ENCODE measurements at places on chromosomes 2 and 18. TPM values are rescaled to one million over a fixed set of nuclear protein-coding genes. Genes with fewer than 3 reads are reported as not detected.

- no peaks in the 10 kb centered on the region for H3K4me1 ChIP-seq
- no peak for DNase-seq
Measured at GRCh38 chr2:100250645-100251044, 71.7 kb downstream of the LONRF2 start.

GRCh38 chr2:10891848-10892247 lies 19.9 kb upstream of the KCNF1 start:
- no peak for DNase-seq
- no peak overlapping the region for H3K4me3 ChIP-seq
- H3K27me3 ChIP-seq: peaks cover 33% of the 10 kb centered on the region
- H3K4me1 ChIP-seq: no peaks in the 10 kb centered on the region

- no peak overlapping the region for H3K27ac ChIP-seq
- peaks cover 39% of the 10 kb centered on the region for H3K27me3 ChIP-seq
- H3K4me3 ChIP-seq: no peak overlapping the region
- no peak for DNase-seq
- no peaks in the 10 kb centered on the region for H3K36me3 ChIP-seq
Measured at GRCh38 chr2:201813996-201814760, 7.8 kb downstream of the CDK15 start.

DNA sequence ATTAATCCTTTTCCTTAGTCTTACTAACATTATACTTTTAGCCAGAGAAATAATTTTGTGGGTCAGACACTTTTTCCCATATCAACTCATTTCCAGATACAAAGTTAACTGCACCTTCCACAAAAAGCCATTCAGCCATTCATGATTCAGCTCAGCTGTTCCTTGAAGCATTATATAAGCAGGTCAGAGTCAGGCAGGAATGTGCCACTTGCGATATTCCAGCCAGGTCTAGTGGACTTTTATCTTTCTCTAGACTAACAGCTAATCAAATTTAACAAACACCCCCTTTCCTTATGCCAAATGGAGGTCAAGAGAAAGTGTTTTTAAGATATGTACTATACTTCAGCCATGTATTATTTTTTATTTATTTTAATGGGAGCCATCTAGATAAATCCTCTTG lies 75.6 kb upstream of the EPB41L3 start:
- no peak for DNase-seq
- H3K36me3 ChIP-seq: no peaks in the 10 kb centered on the region
- H3K27me3 ChIP-seq: peaks cover 11% of the 10 kb centered on the region
- no peak overlapping the region for H3K4me3 ChIP-seq

DNA sequence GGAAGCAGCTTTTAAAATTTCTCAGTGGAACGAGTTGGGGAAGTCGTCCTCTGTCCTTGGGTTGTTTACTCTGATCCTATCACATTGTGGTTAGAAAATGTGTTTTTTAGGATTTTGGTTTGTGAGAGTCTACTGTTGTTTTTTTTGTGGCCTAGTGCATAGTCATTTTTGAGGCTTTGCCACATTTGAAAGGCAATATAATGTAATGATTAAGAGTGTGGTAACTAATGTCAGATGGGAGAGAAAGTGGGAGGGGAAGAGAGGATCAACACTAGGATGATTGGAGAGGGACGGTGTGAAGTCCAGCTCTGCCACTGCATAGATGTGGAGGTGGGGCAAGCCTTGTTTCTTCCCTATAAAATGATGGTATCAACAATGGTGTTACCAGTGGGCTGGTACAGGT lies 8.5 kb downstream of the SP140L start:
- peak overlapping the region; percentile 65 for H3K27ac ChIP-seq
- peak overlapping the region; percentile 65 for H3K4me3 ChIP-seq
- H3K27me3 ChIP-seq: no peaks in the 10 kb centered on the region
- H3K36me3 ChIP-seq: peaks cover 42% of the 10 kb centered on the region
- DNase-seq: no peak

- no peaks in the 10 kb centered on the region for H3K36me3 ChIP-seq
- H3K4me3 ChIP-seq: no peak overlapping the region
- no peak for DNase-seq
- no peaks in the 10 kb centered on the region for H3K4me1 ChIP-seq
- H3K27me3 ChIP-seq: no peaks in the 10 kb centered on the region
Measured at GRCh38 chr2:194105358-194105757, 1551.7 kb upstream of the SLC39A10 start.

DNA sequence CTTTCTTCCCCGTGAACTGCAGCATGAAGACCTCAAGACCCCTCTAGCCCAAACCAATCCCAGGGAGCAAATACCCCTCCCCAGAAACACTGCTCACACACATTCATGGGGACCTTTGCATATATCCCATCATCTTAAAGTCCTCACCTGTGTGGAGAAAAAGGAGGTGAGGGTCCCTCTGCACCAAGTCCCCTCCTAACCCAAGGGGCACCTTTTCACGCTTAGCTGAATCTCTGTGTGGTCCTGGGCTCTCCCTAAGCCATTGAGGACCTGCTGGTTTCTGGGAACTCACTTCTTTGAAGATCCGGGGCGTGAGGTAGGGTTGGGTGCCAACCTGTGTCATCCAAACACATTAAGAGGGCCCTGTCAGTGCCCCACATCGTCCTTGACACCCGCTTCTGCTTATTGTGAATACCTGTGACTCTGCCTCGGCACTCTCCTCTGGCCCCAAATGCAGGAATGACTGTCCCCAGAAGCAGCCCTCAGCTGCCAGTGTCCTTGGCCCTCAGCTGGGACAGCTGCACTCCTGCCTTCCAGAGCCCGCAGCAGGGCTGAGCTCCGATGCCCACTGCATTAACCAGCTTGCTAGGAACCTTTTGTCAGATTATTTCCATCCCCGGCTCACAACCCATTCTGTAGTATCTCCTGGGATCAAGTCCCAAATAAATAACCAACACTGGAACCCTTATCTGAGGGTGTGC lies 41.3 kb upstream of the ITM2C start:
- no peak overlapping the region for H3K4me3 ChIP-seq
- peaks cover 23% of the 10 kb centered on the region for H3K27me3 ChIP-seq
- no peak for DNase-seq
- H3K4me1 ChIP-seq: peaks cover 11% of the 10 kb centered on the region
- H3K36me3 ChIP-seq: peaks cover 7% of the 10 kb centered on the region
- H3K27ac ChIP-seq: peak overlapping the region; percentile 60

GRCh38 chr2:71499691-71500090 lies 46.3 kb downstream of the DYSF start:
- no peaks in the 10 kb centered on the region for H3K27me3 ChIP-seq
- no peaks in the 10 kb centered on the region for H3K36me3 ChIP-seq
- no peak overlapping the region for H3K27ac ChIP-seq
- peaks cover 2% of the 10 kb centered on the region for H3K4me1 ChIP-seq

- H3K27me3 ChIP-seq: peaks cover 7% of the 10 kb centered on the region
- H3K4me3 ChIP-seq: no peak overlapping the region
- H3K36me3 ChIP-seq: no peaks in the 10 kb centered on the region
- peak overlapping the region; percentile 48 for H3K27ac ChIP-seq
- peak; percentile 64 for DNase-seq
- H3K4me1 ChIP-seq: peaks cover 60% of the 10 kb centered on the region
Measured at GRCh38 chr2:207503234-207503633, 26.5 kb upstream of the CREB1 start.

GRCh38 chr18:36176711-36177110 lies 10.6 kb upstream of the MOCOS start:
- peaks cover 7% of the 10 kb centered on the region for H3K4me1 ChIP-seq
- H3K36me3 ChIP-seq: peaks cover 10% of the 10 kb centered on the region
- no peak for DNase-seq
- H3K4me3 ChIP-seq: no peak overlapping the region
- H3K27ac ChIP-seq: no peak overlapping the region
- no peaks in the 10 kb centered on the region for H3K27me3 ChIP-seq

- H3K27me3 ChIP-seq: no peaks in the 10 kb centered on the region
- H3K4me3 ChIP-seq: no peak overlapping the region
- H3K27ac ChIP-seq: no peak overlapping the region
- DNase-seq: no peak
Measured at GRCh38 chr2:56155188-56155587, 28.6 kb upstream of the CCDC85A start.

DNA sequence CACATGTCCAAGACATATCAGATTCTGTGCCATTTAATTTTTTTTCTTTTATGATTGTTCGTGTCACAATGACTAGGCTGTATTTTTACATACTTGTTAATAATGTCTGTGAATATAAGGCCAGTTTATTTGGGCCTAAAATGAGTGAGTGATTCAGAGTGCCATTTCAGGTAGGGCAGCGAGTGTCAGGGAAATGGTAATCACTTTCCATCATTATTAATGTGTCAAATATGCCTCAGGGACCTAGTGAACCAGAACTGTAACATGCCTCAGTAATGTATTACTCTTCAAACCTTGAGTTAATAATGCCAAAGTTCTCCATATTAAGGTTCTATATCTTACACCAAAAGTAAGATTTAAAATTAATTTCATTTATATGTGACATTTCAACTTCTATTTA lies 8.6 kb downstream of the FAM171B start:
- no peak overlapping the region for H3K4me3 ChIP-seq
- DNase-seq: no peak
- peaks cover 9% of the 10 kb centered on the region for H3K27me3 ChIP-seq
- no peaks in the 10 kb centered on the region for H3K36me3 ChIP-seq

GRCh38 chr2:8761529-8762164 lies 75.8 kb downstream of the KIDINS220 start:
- H3K36me3 ChIP-seq: peaks cover 15% of the 10 kb centered on the region
- peaks cover 4% of the 10 kb centered on the region for H3K4me1 ChIP-seq
- H3K27me3 ChIP-seq: no peaks in the 10 kb centered on the region
- DNase-seq: no peak
- H3K4me3 ChIP-seq: no peak overlapping the region

GRCh38 chr2:71530641-71531332 lies 77.4 kb downstream of the DYSF start:
- H3K27ac ChIP-seq: no peak overlapping the region
- peaks cover 6% of the 10 kb centered on the region for H3K4me1 ChIP-seq
- H3K4me3 ChIP-seq: no peak overlapping the region
- peaks cover 31% of the 10 kb centered on the region for H3K27me3 ChIP-seq
- no peaks in the 10 kb centered on the region for H3K36me3 ChIP-seq

- H3K27me3 ChIP-seq: peaks cover 27% of the 10 kb centered on the region
- H3K36me3 ChIP-seq: no peaks in the 10 kb centered on the region
- no peaks in the 10 kb centered on the region for H3K4me1 ChIP-seq
- peak within 1 kb of the TSS; percentile 4 for H3K4me3 ChIP-seq
- no peak for DNase-seq
Measured at GRCh38 chr2:21043744-21044532, at the start of gene APOB. Gene APOB, minus strand, starts transcription at chr2:21044073. Its CDS starts 128 bp downstream, at chr2:21043945.

GRCh38 chr2:182585001-182585400 lies 131.1 kb upstream of the DNAJC10 start:
- H3K27me3 ChIP-seq: no peaks in the 10 kb centered on the region
- H3K4me3 ChIP-seq: no peak overlapping the region
- no peak for DNase-seq
- no peak overlapping the region for H3K27ac ChIP-seq
- H3K4me1 ChIP-seq: no peaks in the 10 kb centered on the region
- no peaks in the 10 kb centered on the region for H3K36me3 ChIP-seq

GRCh38 chr2:16277117-16277516 lies 336.8 kb downstream of the MYCN start:
- DNase-seq: no peak
- H3K36me3 ChIP-seq: no peaks in the 10 kb centered on the region
- no peak overlapping the region for H3K4me3 ChIP-seq
- H3K4me1 ChIP-seq: peaks cover 2% of the 10 kb centered on the region
- H3K27me3 ChIP-seq: peaks cover 4% of the 10 kb centered on the region
- no peak overlapping the region for H3K27ac ChIP-seq

GRCh38 chr18:46338205-46338604 lies 234.0 kb downstream of the HAUS1 start:
- no peak for DNase-seq
- H3K4me1 ChIP-seq: peaks cover 81% of the 10 kb centered on the region
- H3K27ac ChIP-seq: peak overlapping the region; percentile 99
- H3K36me3 ChIP-seq: no peaks in the 10 kb centered on the region
- no peaks in the 10 kb centered on the region for H3K27me3 ChIP-seq

DNA sequence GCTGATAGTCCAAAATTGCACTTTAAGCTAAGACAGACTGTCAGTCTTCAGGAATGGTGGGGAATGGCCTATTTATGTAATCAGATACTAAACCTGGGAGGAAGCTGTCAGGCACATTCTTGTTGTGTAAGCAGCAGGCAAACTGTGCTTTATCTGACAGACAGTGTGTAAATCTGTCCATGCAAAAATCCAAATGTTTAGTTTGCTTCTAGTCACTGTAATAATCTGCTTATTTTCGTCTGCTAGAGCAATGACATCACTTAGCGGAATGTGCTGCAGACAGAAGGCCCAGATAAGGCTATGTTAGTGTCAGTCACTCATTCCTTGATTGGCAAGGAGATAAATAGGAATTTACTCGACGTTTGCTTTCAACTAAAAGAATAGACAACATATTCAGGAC lies 263.5 kb downstream of the ZNF407 start:
- DNase-seq: no peak
- H3K4me1 ChIP-seq: peaks cover 6% of the 10 kb centered on the region
- no peaks in the 10 kb centered on the region for H3K27me3 ChIP-seq

DNA sequence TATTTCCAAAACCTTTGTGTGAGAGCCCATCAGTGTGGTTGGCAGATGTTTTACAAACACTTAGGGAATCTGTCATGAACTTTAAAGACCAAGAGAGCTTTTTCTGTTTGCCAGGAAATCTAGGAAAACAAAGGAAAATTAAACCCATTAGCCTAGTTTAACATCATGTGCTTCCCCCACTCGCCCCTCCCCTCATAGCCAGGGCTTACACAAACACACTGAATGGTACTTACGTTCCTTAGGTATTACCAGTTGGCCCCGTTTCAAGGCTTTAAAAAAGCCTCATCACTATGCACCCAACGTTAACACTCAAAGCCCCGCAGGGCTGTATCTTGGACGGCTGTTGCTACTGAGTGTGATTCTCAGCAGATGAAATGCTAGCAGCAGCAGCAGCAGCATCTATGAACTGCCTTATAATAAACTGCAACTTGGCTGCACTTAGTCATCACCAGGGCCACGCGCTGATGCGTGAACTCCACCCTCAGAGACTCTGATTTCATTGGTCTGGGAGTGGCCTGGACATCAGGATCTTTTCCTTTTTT lies 20.1 kb upstream of the TTC39C start:
- no peak overlapping the region for H3K4me3 ChIP-seq
- H3K4me1 ChIP-seq: peaks cover 26% of the 10 kb centered on the region
- no peak for DNase-seq
- H3K36me3 ChIP-seq: no peaks in the 10 kb centered on the region
- H3K27me3 ChIP-seq: no peaks in the 10 kb centered on the region
- no peak overlapping the region for H3K27ac ChIP-seq

GRCh38 chr2:216004697-216005283 lies 8.6 kb downstream of the MREG start:
- H3K4me3 ChIP-seq: peak overlapping the region; percentile 56
- no peaks in the 10 kb centered on the region for H3K36me3 ChIP-seq
- H3K27me3 ChIP-seq: no peaks in the 10 kb centered on the region
- peak overlapping the region; percentile 77 for H3K27ac ChIP-seq
- peaks cover 40% of the 10 kb centered on the region for H3K4me1 ChIP-seq
- DNase-seq: no peak

The GREB1 gene
- 2.2 TPM for total RNA-seq

The LOXL3 gene
- 1.2 TPM for total RNA-seq

The FEV gene
- not detected for total RNA-seq

The FBXO36 gene
- total RNA-seq: 0.36 TPM

The CPO gene
- total RNA-seq: not detected

The CLK1 gene
- total RNA-seq: 168 TPM

The RSAD2 gene
- total RNA-seq: 2.2 TPM

The DCDC2C gene
- total RNA-seq: not detected

The COL6A3 gene
- 0.11 TPM for total RNA-seq

The DQX1 gene
- 1.0 TPM for total RNA-seq

The TXNDC2 gene
- not detected for total RNA-seq
